SIG-M5 (cell line): ENCODE measurements at places on chromosomes 11 and 22.

- no peak for DNase-seq
Measured at GRCh38 chr11:106233191-106233590, 155.7 kb downstream of the AASDHPPT start.

DNA sequence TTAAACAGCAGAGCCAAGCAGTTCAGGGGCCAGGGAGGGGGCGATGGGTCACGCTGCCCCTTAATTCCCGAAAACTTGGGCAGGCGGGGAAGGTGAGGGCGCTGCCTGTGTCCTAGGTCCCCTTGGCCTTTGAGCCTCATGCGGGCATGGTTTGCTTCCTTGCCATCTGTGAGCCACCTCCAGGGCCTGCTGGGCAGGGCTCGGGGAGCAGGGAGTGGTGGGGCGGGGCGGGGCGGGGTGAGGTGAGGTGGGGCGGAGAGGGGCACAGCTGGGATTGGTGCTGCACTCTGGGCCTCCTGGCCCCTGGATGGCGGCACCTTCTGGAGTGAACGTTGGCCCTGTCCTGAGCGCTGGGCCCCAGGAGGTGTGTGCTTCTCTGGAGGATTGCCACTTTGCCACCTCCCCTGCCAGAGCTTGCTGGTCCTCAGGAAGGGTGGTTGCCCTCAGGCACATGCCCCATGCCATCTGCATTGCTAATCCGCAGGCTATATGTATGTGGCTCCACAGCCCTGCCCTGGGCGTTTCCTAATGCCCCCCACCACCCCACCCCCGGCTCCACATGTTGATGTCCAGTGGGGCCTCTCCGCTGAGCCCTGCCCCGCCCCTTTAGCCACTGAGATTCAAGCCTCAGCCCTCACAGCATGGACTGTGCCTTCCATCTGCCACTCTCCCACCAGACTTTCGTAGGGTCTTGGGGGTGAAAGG lies 352.5 kb downstream of the TBC1D22A start:
- DNase-seq, result no peak

DNA sequence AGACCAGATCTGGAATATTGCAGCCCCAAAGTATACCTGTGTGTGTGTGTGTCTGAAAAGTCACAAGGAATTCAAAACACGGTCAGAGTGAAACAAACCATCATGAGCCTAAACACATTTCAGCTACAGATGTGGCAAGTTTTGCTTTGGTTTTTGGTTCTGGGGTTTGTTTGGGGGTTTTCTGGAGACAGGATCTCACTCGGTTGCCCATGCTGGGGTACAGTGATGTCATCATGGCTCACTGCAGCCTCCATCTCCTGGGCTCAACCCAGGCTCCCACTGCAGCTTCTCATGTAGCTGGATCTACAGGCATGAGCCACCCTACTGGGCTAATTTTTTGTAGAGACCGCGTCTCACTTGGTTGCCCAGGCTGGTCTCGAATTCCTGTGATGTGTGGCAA lies 41.4 kb upstream of the PHF21A start:
- no peak for DNase-seq

- no peak for DNase-seq
Measured at GRCh38 chr22:42863349-42863961, 6.4 kb upstream of the ARFGAP3 start.

DNA sequence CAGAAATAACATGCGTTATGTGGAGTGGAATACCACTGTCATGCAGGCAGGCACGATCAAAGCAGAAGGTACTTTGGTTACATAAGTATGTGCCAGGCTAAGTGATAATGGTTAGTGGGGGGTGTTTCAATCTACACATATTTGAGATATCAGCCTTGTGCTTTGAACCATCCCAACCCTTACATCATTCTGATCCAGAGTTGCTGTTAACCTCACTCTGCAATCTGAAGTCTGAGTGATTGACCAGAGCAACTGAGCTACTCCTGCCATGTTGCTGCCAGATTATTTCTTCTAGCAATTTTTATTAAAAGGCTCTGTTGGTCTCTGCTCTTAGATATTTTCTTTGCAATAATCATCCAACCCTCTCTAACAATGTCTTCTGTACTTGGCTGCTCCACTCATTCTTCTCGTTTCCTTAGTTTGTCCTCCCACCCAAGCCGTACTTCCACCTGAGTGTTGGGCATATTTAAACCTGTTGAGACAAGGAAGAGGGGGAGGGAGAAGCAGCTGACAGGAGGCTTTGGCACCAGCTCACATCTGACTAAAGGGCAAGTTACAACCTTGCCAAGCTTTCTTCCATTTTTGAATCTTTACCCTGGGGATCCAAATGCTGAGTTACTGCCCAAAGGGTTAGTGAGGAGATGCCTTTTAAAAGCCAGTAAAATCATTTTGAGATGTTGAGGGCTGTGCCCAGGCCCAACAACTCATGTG lies 114.1 kb upstream of the SESN3 start:
- DNase-seq, result no peak

GRCh38 chr11:57896361-57897145 lies 127.1 kb upstream of the OR9Q1 start:
- no peak for DNase-seq

GRCh38 chr11:35815556-35816315 lies 128.1 kb upstream of the LDLRAD3 start:
- no peak for DNase-seq

DNA sequence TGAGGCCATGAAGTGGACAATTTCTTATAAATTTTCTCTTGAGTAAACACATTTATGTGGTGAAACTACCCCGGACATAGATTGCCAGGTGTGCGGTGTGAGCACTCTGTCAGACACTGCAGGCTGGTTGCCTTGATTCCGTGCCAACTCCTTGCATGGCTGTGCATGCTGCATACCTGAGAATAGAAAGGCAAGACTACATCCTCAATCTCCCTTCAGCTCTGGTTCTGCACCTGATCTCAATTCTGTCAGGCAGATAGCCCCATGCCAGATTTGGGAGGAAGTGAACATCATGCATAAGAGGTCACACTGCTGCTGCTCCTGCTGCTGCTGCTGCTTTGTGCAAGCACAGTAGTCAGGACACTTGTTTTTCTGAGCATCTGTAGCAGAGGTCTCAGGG lies 42.5 kb upstream of the DEUP1 start:
- DNase-seq, result no peak

- DNase-seq, result no peak
Measured at GRCh38 chr22:38129021-38129420, 18.5 kb upstream of the BAIAP2L2 start.

- no peak for DNase-seq
Measured at GRCh38 chr22:48098921-48099245, 1336.4 kb downstream of the TBC1D22A start.

GRCh38 chr11:67698247-67698646 lies 23.8 kb upstream of the ALDH3B2 start:
- no peak for DNase-seq

- no peak for DNase-seq
Measured at GRCh38 chr11:111298413-111299100, at the start of gene POU2AF3. POU2AF3 (plus strand) TSS chr11:111298546; CDS start chr11:111298582, 36 bp downstream.

GRCh38 chr22:41128606-41129005 lies 36.2 kb downstream of the EP300 start:
- DNase-seq, result no peak
